ENCODE measurements at places on chromosomes 16 and 17.

DNA sequence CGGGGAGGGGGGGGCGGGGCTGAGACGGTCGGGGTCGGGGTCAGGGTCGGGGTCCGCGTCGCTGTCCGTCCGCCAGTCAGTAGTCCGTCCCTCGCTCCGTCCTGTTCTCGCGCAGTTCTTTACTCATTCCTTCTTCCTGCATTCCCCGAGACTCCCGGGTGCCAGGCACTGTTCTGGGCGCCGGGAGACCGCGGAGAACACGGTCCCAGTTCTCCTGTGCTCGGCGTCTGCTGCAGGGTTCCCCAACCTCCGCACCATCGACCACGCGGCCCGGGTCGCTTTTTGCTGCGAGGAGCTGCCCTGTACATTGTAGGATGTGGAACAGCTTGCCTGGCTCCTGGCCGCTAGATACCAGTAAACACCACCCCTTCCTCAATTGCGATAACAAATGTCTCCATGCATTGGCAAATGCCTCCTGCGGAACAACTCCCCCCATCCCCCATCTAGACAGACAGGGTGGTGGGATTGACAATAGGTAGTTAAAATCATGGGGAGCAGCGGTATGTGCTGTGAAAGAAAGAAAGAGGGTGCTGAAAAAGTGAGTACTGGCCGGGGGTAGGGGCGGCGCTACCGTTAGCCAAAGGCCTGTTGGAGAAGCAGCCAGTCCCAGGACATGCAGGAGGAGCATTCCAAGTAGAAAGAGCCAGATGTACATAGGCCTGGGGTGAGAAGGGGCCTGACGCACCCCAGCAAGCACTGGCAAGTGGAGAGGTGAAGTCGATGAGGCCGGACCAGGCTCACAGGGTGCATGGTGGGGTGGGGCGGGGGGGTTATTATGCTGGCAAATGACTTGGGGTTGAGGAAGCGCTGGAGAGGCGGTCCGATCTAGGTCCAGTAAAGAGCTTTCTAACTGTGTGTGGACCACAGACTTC is 631 bp downstream of the TRAF7 start:
- no peak for DNase-seq

DNA sequence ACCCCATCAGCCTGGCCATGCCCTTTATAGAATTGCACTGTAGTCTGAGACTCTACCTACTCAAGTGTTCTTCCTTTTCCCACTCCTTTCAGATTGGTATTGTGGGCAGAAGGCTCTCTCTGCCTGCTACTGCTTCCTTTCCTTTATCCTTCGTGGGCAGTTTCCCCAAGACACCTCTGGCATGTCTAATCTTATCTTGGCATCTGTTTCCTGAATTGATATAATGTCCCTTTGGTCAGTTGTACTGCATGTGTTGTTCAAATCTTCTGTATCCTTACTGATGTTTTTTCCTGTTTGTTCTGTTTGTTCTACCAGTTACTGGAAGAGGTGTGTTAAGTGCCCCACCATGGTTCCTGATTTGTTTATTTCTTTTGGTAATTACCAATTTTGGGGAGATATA is 29.5 kb upstream of the MSI2 start:
- no peak for DNase-seq

- no peak for DNase-seq
Observed at GRCh38 chr16:54582631-54583250, 296.2 kb upstream of the IRX3 start.

- no peak for DNase-seq
Observed at GRCh38 chr17:82772026-82772425, 20.2 kb downstream of the TBCD start.

- DNase-seq: no peak
Observed at GRCh38 chr16:78926723-78927210, 673.8 kb downstream of the MAF start.

All from COLO829 (cell line).